ENCODE measurements at places on chromosomes 1 and 21.

DNA sequence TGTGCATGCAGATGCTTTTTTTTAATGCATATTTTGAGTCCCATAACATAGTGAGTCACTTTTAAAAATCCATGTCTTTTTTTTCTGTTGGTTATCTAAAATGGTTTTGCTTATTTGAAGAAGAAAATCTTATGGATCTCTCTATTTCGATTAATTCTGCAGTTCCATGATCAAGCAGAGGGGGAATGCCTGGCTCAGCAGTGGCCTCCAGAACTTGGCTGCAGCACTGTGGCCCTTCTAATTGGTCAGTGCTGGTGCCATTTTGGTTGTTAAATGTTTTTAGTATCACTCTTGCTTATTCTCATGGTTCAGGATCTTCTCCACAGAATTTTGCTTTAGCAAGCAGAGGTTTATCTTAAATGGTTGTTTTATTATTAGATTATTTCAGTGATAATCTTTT lies 11.2 kb downstream of the EPHX4 start:
- no peak for DNase-seq

DNA sequence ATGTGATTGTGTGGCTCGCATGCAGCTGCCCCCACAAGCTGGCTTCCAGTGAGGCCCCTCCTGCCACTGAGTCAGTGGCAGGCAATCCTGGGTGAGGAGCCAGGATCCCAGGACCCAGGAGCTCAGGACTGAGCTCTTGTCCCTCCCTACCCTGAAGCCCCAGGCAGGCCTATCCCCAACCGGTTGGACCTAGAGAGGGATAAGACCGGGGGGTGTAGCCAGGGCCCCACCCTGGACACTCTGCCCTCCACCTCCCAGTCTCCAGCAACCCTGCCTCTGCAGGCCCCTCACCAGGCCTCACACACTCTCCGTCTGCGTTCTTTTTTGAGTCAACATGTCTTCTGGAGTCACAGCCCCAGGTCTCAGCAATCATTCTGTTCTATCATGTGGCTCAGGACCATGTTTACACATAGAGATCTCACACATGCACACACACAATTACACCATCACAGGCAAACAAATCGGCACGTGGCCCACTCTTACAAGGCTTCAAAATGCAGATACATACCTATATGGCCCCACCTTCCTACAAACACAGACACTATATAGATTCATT lies 2.6 kb downstream of the VSIG8 start:
- DNase-seq, result no peak

DNA sequence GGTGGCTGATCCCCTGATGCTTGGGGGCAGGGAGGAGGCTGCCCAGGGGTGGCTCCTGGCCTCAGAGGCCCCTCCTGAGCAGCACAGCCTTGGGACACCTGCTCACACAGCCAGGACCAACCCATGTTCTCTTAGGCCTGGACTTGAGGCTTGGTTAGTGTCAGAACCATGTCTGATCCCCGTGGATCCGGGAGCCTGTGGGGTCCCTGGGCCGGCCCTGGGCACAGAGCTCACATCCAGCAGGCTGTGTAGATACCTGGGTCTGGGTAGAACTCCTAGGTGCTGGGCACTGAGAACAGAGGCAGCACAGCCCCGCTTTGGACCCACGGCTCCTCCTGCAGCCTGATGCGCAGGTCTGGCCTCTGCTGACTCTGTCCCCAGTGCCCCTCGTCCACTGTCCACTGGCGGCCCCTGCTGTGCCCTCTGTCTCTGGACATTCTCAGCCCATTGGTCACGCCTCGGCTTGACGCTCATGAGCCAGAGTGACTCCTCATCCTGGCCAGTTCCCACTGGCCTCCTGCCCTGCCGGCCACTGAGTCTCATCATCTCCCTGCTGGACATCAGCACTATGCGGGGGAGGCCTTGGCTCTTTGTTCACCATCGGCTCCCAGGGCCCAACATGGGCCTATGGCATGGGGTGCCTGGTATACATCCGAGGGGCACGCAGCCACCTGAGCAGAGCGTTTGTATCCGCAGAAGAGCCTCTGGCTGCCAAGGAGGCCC lies 70.2 kb downstream of the TRIM11 start:
- no peak for DNase-seq

DNA sequence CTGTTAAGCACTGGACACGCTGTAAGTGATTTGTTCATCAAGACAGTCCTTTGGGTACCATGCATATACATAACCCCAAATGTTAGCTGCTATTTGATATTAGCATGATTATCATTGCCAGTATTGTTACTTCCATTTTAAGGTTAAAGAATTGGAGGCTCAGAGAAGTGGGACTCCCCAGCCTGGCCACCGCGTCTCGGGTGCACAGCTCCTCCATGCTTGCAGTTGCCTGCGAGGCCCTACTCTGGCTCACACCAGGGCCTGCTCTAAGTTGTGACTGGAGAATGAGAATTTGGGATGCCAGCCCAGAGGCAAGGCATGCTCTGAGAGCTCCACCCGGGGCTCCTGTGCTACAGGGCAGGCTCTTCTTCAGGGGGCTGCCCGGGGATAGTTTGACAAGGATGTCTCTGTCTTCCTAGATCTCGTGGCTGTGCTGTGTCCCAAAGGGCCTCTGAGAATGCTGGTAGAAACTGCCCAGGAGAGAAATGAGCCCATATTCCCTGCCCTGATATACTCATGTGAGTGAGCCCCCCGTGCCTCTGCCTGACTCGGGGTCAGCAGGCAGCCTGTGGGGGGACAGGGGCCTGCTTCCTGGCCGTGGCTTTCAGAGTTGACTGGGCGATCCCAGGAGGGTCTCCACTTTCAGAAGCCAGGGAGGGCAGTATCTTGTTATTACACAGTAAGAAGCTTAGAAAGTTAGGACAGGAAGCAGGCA lies 19.4 kb downstream of the PSEN2 start:
- no peak for DNase-seq

- no peak for DNase-seq
These were observed 13.1 kb downstream of the ZNF326 start for GRCh38 chr1:90007979-90008404.

GRCh38 chr21:45089964-45090363 lies 15.6 kb downstream of the ADARB1 start:
- DNase-seq, result no peak
